ENCODE measurements at places on chromosomes 7 and 10.

DNA sequence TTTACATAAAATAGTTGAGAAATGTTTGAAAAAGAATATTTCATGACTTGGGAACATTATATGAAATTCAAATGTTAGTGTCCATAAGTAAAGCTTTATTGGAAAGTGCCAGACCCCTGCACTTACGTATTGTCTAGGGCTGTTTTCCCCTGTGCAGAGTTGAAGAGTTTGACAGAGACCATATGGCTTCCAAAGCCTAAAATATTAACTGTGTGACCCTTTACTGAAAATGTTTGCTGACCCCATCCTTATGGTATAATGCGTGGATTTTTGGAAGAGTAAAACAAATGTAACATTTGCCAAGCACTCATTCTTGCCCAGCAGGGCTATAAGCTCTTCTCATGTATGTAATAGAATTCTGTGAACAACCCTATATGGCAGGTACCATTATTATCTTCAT, 40.1 kb upstream of the RAB18 start:
- no peak for DNase-seq

DNA sequence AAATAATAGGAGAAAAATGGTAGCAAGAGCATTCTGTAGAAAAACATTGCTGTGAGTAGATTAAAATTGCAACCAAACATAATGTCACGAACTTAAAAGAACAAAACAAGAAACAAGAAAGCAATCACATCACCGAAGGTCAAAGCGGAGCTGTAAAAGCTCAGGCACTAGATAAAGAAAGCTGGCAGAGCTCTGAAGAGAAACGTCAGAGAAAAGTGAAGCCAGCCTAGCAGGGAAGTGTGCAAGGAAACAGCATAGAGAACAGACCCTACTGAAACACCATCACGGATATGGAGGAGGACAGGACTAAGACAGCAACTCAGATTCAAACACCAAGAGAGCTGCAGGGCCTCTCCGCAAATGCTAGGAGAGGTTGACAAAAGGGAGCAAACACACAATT, 22.5 kb upstream of the DDC start:
- DNase-seq = no peak

DNA sequence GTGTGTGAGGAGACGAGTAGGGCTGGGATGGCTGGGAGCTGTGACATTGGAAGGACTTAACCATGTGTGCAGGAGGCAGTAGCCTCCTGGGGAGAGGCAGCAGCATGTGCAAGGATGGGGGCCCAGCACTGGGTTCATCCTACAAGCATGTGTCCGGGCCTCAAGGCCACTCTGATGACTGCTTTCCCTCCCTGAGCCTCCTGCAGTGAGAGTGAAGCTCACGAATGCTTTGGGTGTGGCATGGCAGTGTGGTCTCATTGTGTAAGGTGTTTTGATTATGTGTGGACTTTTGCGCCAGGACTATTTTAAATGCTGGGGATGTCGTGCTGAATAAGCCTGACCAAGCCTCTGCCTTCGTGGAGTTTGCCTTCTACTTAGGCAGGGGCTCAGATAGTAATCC, 122.0 kb upstream of the INSYN2A start:
- DNase-seq = no peak

DNA sequence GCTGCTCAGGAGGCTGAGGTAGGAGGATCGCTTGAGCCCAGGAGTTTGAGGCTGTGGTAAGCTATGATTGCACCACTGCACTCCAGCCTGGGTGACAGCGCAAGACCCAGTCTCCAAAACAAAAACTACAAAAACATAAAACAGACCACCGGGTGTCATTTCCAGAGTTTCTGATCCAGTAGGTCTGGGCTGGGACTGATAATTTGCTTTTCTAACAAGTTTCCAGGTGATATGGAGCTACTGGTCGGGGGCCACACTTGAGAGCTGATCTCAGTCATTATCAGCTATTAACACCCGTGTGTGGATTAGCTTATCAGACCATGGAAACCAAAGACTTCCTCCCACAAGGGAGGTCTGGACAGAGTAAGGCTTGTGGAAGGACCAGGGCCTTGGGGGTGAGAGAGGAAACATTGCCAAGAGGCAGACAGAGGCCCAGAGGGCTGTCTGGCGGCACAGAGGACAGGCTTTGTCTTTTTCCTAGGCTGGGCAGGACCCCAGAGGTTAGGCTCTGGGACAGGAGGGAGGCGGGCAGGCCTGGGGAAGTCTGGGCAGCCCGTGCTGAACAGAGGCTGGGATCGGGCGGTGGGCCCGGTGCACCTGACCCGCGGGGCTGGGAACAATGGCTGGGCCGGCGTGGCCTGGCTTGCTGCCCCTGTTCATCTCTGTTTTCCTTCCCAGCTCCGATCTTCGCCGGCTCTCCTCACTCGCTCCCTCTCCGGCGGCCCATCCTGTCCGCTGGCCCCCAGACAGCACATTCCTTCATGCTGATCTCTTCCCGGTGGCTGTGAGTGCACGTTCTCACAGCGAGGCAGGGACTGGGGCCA, 25.2 kb downstream of the TMEM270 start:
- DNase-seq = no peak

Data from bone marrow (tissue), 2 donors.